ENCODE measurements at places on chromosomes 16 and 17. TPM values are rescaled to one million over a fixed set of nuclear protein-coding genes. Genes with fewer than 3 reads are reported as not detected.

GRCh38 chr16:12410837-12411490 is 392.7 kb downstream of the CPPED1 start:
- DNase-seq: no peak
- peaks cover 8% of the 10 kb centered on the region for H3K36me3 ChIP-seq
- H3K4me3 ChIP-seq: no peak overlapping the region
- H3K27me3 ChIP-seq: no peaks in the 10 kb centered on the region

DNA sequence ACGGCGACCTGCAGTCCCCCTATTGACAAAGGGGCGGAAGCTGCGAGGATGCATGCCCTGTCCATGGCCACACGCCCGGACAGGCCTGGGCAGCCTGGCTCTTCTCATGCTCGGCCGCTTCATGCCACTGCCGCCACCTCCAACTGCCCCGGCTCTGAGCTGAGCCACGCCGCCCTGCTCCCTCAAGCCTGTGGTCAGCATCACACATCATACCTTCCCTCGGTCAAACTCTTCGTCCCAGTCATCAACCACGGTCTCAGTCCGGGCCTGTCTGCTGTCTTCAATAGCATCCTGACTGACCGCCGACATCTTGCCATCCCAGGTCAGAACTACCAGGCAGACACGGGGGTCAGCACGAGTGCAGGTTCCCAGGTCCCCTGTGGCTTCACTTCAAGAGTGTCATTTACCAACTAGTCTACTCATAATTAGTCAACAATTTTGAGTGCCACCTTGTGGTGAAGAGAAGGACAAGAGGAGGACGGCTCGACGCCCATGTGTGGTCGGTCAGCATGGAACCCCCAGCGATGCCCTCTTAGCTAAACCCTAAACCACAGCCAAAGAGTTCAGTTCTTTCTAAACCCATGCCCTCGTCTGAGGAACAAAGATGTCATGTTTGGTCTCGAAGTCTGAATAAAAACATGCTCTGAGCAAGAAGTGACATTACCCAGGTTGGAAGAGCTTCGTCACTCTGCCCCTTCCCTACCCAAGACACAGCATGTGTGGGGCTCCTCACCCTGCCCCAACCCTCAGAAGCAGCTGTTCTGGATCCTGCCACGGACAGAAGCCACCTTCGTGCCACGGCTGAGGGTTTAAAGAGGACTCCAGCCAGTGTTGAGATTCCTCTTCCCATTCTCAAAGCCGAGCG is 16.9 kb upstream of the CYTH1 start:
- H3K4me3 ChIP-seq: no peak overlapping the region
- H3K27ac ChIP-seq: no peak overlapping the region
- H3K36me3 ChIP-seq: peaks cover 20% of the 10 kb centered on the region
- H3K27me3 ChIP-seq: no peaks in the 10 kb centered on the region
- DNase-seq: no peak

DNA sequence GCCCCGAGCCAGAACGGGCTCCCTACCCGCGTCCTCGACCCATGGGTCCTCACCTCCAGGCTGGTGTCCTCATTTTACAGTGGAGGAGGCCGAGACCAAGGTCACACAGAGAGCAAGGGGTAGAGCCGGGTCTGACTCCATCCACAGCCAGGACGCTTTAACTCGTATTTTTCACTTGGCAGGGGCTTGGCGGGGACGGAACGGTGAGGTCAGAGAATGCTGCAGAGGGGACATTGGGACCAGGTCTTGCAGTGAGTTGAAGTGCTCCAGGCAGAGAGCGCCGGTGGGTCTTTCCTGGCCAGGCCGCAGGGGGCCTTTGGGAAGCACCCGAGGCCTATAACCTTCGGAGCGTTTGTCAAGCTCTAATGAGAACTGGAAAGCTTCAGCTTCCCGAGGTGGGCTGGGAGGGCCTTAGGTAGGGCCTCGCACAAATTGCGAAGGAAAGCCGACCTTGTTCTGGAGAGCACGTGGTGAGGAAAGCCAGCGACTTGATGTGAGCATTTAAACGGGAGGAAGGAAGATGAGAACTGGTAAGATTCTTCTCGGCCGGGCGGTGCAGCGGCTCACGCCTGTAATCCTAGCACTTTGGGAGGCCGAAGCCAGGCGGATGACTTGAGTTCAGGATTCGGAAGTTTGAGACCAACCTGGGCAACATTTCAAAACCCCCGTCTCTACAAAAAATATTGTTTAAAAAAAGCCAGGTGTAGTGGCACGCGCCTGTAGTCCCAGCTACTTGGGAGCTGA is 908 bp upstream of the CLUH start:
- DNase-seq: no peak
- no peaks in the 10 kb centered on the region for H3K27me3 ChIP-seq
- H3K4me1 ChIP-seq: peaks cover 40% of the 10 kb centered on the region
- H3K4me3 ChIP-seq: peak overlapping the region; percentile 70

DNA sequence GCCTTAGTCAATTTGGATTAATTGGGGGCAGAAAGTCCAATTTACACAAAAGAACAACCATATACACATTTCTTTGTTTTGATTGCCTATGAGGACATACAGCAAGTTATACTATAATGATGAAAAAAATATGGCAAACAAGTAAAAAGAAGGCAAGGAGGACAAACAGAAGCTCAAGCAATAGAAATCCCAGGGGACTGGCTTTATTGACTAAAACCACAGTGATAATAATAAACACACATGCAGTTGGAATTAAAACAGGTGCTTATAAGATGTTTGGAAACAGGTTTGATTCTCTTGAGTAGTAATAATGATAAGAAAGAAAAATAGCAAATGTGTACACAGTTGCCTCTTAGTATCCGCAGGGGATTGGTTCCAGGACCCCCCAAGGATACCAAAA is 176.4 kb downstream of the SHISA9 start:
- H3K4me3 ChIP-seq: no peak overlapping the region
- no peaks in the 10 kb centered on the region for H3K36me3 ChIP-seq
- no peak for DNase-seq
- H3K4me1 ChIP-seq: no peaks in the 10 kb centered on the region

DNA sequence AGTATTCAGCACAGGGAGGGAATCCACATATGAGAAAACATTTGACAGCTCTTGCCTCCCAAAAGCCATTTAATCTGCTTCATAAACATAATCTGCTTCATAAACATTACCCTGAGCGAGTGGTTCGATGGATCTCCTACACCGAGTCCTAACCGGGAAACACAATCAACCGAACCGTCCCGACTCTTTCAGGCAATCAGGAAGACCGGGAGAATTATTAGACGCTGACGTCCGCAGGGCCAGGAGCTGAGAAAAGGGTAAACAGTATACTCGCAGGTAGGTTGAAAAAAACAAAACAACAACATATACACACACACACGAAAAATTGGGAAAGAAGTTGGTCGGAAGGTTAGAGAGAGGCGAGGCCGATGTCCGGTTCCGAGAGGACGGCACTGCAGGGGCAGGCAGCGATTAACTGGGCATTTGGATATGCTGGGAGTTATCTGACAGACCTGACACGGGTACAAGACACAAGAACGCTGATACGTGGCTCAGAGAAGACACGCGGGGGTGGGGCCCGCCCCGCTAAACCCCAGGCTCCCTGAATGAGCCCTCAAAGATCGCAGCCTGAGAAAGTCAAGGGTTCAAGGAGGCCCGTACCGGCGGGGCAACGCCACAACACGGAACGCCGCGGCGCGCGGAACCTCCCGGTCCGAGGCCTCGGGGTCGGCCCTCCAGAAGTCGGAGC is 585 bp downstream of the AP1G1 start:
- no peak for DNase-seq
- peak overlapping the region; percentile 81 for H3K4me3 ChIP-seq

- H3K4me1 ChIP-seq: no peaks in the 10 kb centered on the region
- H3K4me3 ChIP-seq: peak overlapping the region; percentile 84
- no peaks in the 10 kb centered on the region for H3K27me3 ChIP-seq
- H3K36me3 ChIP-seq: peaks cover 43% of the 10 kb centered on the region
- DNase-seq: no peak
These were observed 543 bp downstream of the TMUB2 start for GRCh38 chr17:44187131-44187899.

GRCh38 chr16:50668368-50669008 is 12.6 kb downstream of the SNX20 start:
- H3K36me3 ChIP-seq: peaks cover 20% of the 10 kb centered on the region
- H3K4me3 ChIP-seq: no peak overlapping the region
- H3K27ac ChIP-seq: no peak overlapping the region
- no peaks in the 10 kb centered on the region for H3K4me1 ChIP-seq
- DNase-seq: no peak

GRCh38 chr17:83175119-83175821 is 95.9 kb downstream of the METRNL start:
- no peak overlapping the region for H3K4me3 ChIP-seq
- H3K27ac ChIP-seq: no peak overlapping the region
- DNase-seq: peak; percentile 7
- H3K36me3 ChIP-seq: no peaks in the 10 kb centered on the region

DNA sequence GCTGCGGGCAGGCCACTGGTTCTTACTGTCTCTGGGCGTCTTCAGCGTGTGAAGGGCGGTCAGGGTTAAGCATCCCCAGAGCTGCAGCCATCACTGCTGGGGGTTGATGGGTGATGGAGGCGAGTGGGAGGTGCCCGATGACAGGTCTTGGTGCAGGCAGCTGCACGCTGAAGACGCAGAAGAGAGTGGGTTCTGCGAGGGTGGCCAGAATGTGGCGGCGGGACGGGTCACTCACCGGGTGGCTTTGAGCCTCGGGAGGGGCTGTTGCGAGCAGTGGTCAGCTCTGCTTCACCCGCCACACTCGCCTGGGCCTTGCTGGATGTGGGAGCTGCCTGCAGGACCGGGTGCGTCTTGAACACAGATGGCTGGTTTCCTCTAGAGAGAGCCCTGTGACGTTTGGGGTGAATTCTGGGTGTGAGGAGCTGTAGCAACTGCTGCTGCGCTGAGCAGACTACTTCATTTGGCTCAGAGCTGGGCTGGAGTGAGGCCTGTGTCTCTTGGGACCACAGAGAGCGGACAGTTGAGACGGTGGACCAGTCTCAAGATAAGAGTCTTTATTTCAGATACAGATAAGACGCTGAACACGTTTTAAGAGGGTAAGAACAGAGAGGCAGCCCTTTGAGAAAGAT is 44.6 kb upstream of the ZNF750 start:
- H3K4me3 ChIP-seq: no peak overlapping the region
- H3K4me1 ChIP-seq: peaks cover 22% of the 10 kb centered on the region
- H3K27me3 ChIP-seq: no peaks in the 10 kb centered on the region
- DNase-seq: no peak
- no peaks in the 10 kb centered on the region for H3K36me3 ChIP-seq

KRT23 gene
- not detected for total RNA-seq

KRTAP4-4 gene
- total RNA-seq: not detected

Measured in tibial nerve (tissue), 4 donors.